ENCODE measurements at places on chromosomes 7 and 10.

DNA sequence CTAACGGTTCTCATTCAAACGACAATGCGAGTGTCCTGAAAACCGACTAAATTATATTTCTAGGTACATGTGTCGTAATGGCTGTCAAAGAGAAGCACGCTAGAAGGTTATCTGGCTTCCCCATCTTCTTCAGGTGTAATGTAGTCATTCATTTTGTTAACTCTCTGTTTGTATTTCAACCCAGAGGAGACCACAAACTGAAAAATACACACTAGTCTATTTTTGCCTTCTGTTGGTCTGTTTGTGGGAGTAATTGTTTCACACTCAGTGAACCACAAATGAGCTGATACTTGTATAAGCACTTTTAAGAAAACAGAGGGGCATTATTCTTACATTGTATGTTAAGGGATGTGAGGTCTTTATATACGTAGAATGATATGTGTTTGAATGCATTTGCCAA is 305.9 kb downstream of the GATA3 start:
- DNase-seq = no peak

DNA sequence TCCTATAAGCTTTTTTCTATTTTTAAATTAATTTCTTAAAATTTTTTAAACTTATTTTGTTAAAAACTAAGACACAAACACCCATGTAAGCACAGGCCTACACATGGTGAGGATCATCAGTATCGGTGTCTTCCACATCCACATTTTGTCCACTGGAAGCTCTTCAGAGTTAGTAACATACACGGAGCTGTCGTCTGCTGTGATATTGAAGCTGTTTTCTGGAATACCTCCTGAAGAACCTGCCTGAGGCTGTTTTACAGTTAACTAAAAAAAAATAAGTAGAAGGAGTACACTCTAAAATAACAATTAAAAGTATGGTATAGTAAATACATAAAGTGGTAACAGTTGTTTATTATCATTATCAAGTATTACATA is 17.7 kb downstream of the KLLN start:
- DNase-seq = no peak

DNA sequence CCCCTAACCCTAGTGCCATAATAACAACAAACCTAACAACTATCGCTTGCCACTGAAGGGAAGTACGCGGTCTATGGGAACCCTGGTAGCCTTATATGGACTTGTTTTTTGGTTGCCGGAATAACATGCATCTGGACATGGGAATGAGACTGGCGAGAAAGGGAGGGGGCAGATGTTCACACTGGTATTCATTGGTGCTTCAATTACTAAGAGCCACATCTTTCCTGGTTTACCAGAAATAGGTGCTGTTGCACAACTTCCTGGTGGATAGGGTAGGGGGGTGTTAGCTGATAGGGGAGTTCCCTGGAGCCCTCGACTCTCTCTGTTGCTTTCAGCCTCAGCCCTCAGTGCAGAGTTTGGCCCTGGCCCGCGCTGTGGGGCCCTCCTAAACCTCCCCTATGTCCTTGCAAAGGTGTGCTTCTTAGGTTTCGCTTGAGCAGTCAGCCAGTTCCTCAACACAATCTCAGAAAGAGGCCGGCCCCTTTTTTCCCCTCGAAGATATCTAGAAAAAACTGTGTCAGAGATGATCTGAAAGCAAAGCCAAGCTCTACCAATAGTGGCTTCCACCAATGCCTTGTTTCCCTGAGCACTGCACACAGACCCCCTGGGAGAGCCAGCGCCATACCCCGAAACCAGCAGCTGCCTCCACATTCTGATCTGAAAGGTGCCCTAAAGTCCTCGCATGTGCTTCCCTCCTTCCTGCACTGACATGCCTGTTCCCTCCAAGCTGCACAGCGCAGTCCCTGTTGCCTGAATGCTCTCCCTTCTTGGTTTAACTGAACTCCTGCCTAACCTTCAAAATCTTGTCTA is 13.5 kb downstream of the TBXAS1 start:
- peak; percentile 74 for DNase-seq

- DNase-seq = no peak
These were observed 21.4 kb upstream of the GPR146 start for GRCh38 chr7:1022801-1023465.

- no peak for DNase-seq
These were observed 72.2 kb downstream of the GTF2IRD1 start for GRCh38 chr7:74525881-74526280.

DNA sequence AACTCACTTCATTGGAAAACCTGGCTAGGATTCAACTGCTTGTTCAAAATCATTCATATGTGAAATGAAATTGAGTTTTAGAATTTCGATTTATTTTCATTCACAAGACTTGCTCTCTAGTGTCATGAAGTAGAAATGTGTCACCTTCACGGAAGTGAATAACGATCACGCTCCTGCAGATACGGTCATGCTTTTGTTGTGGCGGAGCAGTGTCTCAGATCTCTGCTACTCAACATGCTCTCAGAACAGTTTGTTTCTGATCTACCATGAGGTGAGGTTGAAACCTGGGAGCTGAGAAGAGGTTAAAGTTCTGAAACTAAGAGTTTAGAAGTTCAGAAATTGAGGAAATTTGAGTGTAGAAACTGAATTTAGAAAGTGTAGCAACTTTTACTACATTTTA is 13.8 kb upstream of the PITRM1 start:
- no peak for DNase-seq

DNA sequence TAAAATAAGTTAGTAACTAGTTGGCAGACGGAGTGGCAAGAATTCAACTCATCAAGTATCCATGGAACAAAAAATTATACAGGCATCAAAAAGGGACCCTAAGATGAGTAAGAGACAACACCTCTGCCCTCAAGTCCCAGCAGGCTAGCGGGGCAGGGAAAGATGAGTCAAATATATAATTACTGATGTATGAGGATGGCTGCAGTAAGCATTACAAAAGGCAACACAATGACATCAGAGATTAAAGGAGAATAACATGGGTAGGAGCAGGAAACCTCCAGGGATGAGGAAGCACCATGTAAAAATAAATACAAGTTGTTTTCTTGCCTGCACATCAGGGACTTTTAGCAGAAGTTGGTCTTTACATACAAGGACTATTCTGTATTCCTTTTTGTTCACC is 49.4 kb downstream of the SCRN1 start:
- no peak for DNase-seq

- no peak for DNase-seq
These were observed 297.8 kb downstream of the CNTNAP2 start for GRCh38 chr7:146414373-146414772.

DNA sequence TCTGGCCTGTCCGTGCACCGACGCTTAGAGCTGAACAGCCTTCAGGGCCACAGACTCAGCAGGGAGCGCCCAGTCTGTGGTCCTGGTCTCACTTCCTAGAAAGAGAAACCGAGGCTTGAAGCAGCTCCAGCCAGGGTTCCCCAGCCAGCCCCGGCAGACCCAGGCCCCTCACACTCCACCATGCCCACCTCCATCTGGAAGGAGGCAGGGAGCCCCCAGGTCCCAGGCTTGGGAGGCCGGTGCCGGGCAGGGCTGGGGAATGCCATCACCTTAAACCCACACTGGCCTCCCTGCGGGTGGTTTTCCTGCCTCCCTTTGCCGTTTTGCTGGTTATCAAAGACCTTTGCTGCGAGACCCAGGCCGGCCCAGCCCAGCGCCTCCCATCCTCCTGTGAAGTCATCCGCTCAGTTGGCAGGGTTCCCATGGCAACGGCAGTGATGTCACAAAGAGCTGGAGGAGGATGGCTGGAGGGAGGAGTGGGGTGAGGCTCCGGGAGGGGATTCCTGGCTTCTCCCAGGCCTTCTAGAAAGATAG is 24.0 kb downstream of the ELFN1 start:
- peak; percentile 18 for DNase-seq

DNA sequence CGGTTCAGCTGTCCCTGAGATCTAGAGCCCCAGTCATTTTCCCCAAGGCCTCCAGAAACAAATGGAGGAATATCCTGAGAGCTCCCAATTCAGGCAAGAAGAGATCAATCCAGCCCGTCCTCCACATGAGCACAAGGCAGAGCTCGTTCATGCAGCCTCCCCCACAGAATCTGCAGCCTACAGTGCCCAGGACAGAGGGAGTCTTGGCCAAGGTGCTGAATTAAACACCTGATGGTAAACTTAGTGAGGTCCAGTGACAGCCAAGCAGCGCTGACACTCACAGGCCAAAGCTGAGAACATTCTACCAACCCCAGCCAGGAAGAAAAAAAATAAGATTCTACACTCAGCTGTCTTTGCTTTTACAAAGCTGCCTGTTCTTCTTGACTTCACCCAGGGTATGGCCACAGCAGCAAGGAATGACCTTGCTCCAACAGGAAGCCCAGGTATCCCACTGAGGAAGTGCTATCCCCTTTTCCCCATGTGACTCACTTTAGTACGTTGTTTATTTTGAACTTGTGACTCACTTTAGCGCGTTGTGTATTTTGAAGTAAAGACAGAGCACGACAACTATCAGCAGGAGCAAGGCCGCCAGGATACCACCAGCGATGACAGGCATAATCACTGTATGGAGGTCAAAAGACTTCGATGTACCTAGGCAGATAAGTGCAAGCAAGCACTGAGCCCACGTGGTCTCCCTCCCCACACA is 4.4 kb upstream of the CUZD1 start:
- DNase-seq = no peak

DNA sequence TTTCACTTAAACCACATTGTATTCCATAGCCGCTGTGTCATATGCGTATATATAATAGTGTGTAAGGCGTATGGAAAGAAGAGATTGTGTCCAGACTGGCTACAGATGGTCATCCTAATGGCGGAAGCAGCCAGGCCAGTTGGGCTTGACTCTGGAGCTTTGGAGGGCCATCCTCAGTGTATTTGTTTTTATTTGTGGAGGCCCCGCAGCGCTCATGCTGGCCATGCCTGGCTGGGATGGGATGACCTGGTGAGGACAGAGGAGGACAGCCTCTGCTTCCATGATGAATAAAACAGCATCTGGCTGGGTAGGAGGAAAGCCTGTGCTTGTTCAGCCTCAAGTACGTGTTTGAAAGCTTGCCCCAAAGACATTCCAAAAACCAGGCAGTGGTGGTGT is 220.3 kb downstream of the EBF3 start:
- DNase-seq = no peak

DNA sequence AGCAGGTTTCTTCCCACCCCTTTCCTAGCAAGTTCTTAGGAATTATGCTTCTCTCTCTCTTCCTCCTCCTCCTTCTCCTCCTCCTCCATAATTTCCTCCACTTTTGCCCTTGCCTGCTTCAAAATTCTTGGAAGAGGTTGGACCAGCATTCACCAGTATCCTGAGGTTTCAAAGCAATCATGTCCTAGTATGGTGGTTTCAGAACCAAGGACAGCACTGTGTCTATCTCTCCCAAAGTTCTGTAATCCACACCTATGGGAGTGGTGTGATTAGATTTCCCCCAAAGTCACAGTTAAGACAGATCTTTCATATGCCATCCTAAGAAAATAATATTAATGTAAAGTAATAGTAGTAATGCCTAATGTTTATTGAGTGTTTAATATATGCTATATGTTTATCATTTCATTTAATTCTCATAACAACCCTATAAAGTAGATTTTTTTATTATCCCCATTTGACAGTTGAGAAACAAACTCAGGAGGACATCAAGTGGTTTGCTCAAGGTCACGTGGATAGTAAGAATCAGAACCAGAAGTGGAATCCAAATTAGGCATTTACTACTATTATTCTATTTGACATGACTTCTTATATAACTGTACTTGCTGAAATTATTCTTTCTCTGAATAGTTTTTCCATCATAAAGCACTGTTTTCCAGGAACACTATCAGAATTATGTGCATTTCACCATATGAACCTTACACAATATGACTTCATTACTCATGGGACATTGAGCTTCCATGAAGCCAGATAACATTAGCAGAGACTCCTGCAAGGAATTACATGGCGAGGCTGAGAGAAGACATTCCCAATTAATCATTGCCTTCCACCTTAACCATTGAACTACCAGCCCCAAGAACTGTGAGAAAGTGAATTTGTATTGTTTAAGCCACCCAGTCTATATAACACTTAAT is 91.4 kb downstream of the IPMK start:
- no peak for DNase-seq

DNA sequence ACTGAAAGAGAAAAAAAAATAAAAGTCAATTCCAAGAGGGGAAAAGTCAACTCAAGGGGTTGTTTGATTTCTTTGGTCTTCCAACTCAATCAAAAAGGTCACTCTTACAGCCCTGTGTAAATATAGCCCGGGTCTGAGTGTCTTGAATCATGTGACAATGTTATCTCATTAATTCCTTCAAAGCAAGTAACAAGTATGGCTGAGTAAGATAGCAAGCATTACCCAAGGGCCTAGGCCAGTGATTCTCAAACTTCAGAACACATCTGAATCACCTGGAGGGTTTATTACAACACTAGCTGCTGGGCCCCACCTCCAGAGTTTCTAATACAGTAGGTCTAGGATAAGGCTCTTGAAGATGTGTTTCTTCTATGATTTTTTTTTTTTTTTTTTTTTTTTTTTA is 125.0 kb downstream of the PRLHR start:
- DNase-seq = no peak

DNA sequence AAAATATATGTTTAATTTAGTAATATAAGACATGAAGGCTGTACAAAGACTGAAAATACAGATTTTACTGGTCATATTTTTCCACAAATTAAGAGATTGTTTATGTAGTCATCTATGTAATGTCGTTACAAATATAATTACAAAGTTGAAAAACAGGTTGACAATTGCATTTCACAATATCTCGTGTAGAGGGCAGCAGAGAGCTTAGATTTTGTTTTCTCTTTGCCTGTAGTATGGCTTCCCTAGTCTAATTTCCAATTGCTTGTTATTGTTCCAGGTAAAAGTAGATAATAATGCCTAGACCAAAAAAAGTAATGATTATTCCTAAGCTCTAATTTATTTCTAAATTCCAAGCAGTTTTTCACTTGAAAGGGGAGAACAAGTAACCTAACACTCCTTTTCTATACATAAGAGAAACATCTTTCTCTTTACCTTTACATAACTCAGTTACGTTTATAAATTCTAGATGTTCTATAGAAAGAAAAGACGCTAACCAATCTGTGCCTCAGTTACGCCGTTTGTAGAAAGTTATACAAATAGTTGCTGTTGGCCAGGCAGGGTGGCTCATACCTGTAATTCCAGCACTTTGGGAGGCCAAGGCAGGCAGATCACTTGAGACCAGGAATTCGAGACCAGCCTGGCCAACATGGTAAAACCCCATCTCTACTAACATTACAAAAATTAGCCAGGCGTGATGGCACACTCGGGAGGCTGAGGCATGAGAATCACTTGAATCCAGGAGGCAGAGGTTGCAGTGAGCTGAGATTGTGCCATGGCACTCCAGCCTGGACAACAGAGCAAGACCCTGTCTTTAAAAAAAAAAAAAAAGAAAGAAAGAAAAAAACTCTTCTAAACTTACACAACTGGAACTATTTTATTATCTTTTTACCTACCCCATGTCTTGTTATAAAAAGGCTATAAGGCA is 30.0 kb downstream of the NET1 start:
- no peak for DNase-seq

- no peak for DNase-seq
These were observed 83.4 kb downstream of the SLC25A13 start for GRCh38 chr7:96238474-96238873.

- DNase-seq = no peak
These were observed 216.8 kb downstream of the THSD7A start for GRCh38 chr7:11615174-11615573.
